ENCODE measurements at places on chromosomes 5 and 9.

- H3K27ac ChIP-seq, result no peak overlapping the region
- no peak overlapping the region for H3K4me3 ChIP-seq
- H3K4me1 ChIP-seq, result no peaks in the 10 kb centered on the region
- DNase-seq, result no peak
- no peaks in the 10 kb centered on the region for H3K36me3 ChIP-seq
Observed at GRCh38 chr5:31692561-31693221, 53.8 kb downstream of the PDZD2 start.

GRCh38 chr9:82105729-82106128, 117.2 kb downstream of the SPATA31D1 start:
- no peak for DNase-seq
- no peak overlapping the region for H3K27ac ChIP-seq
- H3K27me3 ChIP-seq, result no peaks in the 10 kb centered on the region
- H3K4me3 ChIP-seq, result no peak overlapping the region
- H3K4me1 ChIP-seq, result no peaks in the 10 kb centered on the region
- H3K36me3 ChIP-seq, result no peaks in the 10 kb centered on the region

DNA sequence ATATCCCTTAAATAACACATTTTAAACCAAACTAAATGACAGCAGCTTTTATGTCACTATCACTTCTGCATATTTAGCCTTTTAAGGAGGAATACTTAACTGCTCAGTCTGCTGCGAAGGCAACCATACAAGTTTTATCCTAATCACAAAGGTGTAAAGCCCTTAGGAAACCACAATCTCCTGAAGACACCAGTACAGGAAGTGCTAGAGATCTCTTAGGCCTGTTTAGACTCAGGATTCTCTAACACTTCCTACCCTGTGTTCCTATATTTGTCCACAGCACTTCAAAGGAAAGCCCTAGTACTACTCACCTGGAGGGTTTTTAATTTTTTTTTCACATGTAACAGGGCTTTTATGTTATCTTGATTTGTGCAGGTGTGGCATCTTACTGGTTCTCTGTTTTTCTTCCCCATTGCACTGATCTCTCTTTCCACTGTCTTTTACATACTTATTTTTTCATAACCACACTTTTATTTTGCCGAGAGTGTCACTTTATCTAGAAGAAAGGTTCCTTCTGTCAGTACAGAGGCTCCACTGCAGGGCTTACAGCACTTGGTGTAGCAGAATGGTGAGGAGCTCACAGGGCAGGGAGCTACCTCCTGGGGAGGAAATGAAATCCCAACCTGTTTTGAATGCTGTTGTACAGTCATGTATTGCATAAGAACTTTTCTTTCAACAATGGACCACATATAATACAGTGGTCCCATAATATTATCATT, 1060.6 kb upstream of the ACO1 start:
- no peak for DNase-seq
- H3K27ac ChIP-seq, result no peak overlapping the region
- H3K4me3 ChIP-seq, result no peak overlapping the region

GRCh38 chr9:127501821-127502343, 50.6 kb downstream of the LRSAM1 start:
- H3K4me1 ChIP-seq, result peaks cover 7% of the 10 kb centered on the region
- H3K27ac ChIP-seq, result no peak overlapping the region
- H3K4me3 ChIP-seq, result no peak overlapping the region
- no peak for DNase-seq
- H3K36me3 ChIP-seq, result peaks cover 69% of the 10 kb centered on the region
- no peaks in the 10 kb centered on the region for H3K27me3 ChIP-seq

- H3K4me1 ChIP-seq, result no peaks in the 10 kb centered on the region
- no peak for DNase-seq
- no peak overlapping the region for H3K4me3 ChIP-seq
- no peaks in the 10 kb centered on the region for H3K27me3 ChIP-seq
Observed at GRCh38 chr9:5352637-5353248, 13.1 kb upstream of the RLN1 start.

- no peak for DNase-seq
- no peaks in the 10 kb centered on the region for H3K36me3 ChIP-seq
- no peak overlapping the region for H3K27ac ChIP-seq
- H3K4me3 ChIP-seq, result no peak overlapping the region
Observed at GRCh38 chr9:76150013-76150412, 244.2 kb downstream of the RFK start.

Measured in esophagus muscularis mucosa (tissue), 4 donors.